ENCODE measurements at places on chromosomes 13 and 19. TPM values are rescaled to one million over a fixed set of nuclear protein-coding genes. Genes with fewer than 3 reads are reported as not detected.

- no peak for DNase-seq
Measured at GRCh38 chr13:21998279-21998990, 327.6 kb downstream of the FGF9 start.

- DNase-seq, result peak; percentile 91
Measured at GRCh38 chr19:6739390-6739882, at the start of gene TRIP10. TSS of gene TRIP10 (plus strand) at chr19:6739680. CDS start at chr19:6739762, 82 bp downstream.

- DNase-seq, result peak; percentile 84
Measured at GRCh38 chr19:35557539-35558399, 5.7 kb downstream of the ATP4A start.

DNA sequence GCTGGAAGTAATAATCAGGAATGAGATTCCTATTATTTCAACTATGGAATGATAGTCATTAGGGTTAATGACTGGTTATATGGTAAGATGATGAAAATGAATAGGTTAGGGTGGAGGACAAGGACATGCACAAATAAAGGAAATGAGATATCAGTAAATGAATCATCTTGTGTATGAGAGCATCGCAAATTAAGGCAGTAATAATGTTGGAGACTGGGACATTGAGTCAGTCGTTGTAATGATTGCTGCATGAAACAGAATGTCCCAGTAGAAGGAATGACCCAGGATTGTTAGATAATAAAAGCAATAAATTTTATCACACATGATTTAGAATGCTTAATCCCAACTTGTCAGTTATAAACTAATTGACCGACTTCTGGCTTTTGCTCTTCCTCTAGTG lies 1733.7 kb upstream of the PCDH20 start:
- DNase-seq, result no peak

- DNase-seq, result no peak
Measured at GRCh38 chr13:98173431-98174152, 3.5 kb downstream of the RNF113B start.

GRCh38 chr13:46178143-46178542 lies 3.8 kb downstream of the LCP1 start:
- DNase-seq, result no peak

The PNMA8A gene
- total RNA-seq, result 1.8 TPM
